ENCODE measurements at places on chromosomes 1 and 21.

- no peak for DNase-seq
These were observed 1.4 kb upstream of the MT1HL1 start for GRCh38 chr1:237005674-237006073.

DNA sequence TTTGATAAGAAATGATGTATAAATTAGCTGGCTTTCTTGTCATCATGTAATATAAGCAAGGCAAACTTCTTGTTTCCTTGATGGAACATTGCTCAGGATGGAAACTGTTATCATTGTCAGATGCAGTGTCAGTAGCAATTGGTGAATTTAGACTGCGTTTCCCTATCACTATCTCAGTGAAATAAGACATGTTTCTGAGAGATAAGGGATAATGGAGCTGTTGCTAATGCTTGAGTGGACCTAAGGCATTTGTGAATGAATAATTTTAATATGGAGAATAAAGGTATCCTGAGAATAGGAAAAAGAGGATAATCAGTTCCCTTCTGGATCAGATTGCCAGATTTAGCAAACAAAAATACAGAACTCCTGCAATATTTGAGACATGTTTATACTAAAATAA, 160.9 kb downstream of the HLX start:
- no peak for DNase-seq

DNA sequence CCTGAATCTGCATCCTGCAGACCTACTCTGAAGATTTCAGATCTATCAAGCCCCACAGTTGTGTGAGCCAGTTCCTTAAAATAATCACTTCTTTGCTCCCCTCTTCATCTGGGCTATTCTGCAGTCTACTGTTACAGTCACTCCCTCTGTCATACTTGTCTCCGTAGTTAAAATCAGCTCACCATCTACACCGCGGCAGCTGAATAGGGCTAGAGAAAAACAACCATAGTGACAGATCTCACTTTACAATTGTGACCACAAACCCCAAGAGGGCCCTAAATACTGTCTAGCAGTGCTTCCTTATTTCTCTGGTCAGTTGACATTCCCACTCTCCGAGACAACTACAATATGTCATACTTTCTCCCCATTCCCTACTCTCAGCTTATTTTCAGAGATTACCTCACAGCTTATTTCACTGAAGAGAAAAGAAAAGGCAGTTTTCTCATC, 12.9 kb downstream of the DESI2 start:
- no peak for DNase-seq

GRCh38 chr1:156213644-156213966, 798 bp downstream of the PMF1 start:
- no peak for DNase-seq

GRCh38 chr1:190579552-190580193, 102.0 kb upstream of the BRINP3 start:
- no peak for DNase-seq

GRCh38 chr21:24420689-24421088, 1186.6 kb downstream of the MRPL39 start:
- no peak for DNase-seq

DNA sequence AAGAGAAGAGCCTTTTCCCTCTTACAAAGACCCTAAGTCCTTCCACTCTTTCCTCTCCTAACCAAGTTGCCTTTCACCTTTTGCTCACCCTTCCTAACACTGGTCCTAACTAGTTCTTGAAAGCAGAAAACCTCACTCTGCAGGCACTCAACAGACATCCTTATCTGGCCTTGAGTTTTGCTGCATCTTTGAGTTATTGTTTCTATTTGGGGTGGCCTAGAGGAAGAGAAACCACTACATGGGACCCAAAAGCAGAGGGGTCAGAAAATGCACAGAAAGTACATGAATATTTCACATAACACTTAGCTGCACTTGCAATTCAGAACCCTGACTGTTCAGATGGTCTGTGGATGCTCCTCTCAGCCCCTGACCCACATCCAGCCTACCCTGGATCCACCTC, 178.3 kb upstream of the SYT6 start:
- no peak for DNase-seq

GRCh38 chr1:227893949-227894721, 53.6 kb downstream of the WNT9A start:
- DNase-seq, result no peak

- no peak for DNase-seq
These were observed 252.4 kb upstream of the DUSP10 start for GRCh38 chr1:221994274-221994698.

GRCh38 chr1:231986631-231987336, 360.2 kb downstream of the DISC1 start:
- DNase-seq, result no peak

DNA sequence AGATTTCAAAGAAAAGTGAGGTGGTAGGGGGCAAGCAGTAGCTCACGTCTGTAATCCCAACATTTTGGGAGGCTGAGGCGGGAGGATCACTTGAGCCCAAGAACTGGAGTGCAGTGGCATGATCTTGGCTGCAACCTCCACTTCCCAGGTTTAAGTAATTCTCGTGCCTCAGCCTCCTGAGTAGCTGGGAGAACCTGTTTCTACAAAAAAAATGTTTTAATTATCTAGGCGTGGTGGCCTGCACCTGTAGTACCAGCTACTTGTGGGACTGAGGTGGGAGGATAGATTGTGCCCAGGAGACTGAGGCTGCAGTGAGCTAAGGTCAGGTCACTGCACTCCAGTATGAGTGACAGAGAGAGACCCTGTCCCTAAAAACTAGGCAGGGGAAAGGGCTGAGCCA, 2.6 kb upstream of the TSPAN1 start:
- no peak for DNase-seq

DNA sequence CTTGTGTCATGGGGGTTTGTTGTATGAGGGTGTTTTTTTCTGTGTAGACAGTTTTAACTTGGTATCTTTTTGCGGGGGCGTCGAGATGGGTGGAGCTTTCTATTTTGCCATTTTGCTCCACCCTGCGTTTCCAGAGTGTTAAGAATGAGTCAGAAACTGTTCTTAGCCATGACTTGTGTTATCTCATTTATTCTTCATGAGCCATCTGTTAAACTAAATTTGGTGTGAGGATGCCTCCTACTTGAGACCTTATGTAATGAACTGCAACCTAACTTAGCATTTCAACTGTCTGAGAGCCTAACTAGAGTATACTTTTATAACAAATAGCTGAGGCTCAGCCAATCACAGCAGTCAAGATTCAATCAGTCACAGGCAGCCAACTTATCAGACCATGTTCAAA, 1873.5 kb downstream of the NCAM2 start:
- no peak for DNase-seq

GRCh38 chr21:45448810-45449657, 44.1 kb downstream of the COL18A1 start:
- DNase-seq, result no peak

DNA sequence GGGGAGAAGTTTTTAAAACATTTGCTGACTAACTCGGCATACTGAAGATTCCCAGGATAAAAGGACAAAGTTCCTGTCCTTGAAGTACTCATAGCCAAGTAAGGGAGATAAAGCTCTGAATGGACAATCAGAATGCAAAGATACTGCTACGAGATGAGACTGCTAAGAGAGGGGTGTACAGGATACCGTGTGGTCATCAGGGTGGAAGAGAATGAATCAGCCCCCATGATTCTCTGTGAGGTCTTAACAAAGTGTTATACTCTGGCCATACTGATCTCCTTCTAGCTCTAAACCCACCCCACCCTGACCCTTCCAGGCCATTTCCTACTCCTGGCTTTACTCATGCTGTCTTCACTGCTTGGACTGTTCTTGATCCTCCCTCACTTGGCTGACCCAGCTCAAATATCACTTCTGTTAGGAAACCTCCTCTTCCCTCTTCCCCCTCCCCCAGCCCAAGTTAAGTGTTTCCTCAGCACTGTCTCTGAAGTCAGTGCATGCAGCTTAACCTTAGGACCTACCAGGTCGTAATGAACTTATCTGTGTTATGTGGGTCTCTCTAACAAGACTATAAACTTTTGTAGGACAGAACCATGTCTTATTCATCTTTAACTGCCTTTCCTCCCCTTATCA, 15.8 kb upstream of the MAGOH start:
- no peak for DNase-seq

- DNase-seq, result no peak
These were observed 9.2 kb downstream of the DEGS1 start for GRCh38 chr1:224192082-224192788.

GRCh38 chr1:5691795-5692509, 300.3 kb downstream of the NPHP4 start:
- DNase-seq, result no peak

GRCh38 chr1:244271691-244272308, 179.9 kb downstream of the ADSS2 start:
- DNase-seq, result no peak

- DNase-seq, result no peak
These were observed 176.2 kb downstream of the ADGRL4 start for GRCh38 chr1:78830321-78830720.

DNA sequence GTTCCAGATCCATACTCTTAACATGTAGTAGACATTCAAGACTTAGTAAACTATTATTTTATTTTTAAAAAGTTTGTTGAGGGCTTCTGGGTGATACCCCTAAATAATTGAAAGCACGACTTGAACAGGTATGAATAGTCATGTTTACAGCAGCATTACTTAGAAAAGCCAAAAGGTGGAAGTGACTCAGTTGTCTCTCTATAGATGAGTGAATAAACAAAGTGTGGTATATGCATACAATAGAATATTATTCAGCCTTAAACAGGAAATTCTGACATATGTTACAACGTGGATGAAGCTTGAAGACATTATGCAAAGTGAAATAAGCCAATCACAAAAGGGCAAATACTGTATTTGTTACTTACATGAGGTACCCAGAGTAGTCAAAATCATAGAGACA, 26.5 kb downstream of the TSNAX start:
- no peak for DNase-seq

DNA sequence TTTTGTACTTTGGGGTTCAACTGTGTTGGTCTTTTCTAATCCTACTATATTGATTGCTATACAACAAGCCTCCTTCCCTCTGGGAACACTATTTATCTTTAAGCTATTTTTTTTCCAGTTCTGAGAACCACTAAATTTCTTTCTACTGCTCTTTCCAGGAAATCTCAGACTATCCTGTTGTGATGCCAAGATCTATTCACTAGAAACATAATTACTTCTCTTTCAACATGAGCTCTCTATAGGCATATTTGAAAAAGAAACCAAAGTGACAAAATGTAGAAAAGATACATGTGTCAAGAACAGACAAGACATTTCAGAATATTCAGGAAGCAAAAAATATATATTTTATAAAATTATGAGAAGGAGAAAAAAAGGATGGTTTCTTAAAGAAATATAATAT, 82.9 kb downstream of the SLC44A5 start:
- DNase-seq, result no peak

DNA sequence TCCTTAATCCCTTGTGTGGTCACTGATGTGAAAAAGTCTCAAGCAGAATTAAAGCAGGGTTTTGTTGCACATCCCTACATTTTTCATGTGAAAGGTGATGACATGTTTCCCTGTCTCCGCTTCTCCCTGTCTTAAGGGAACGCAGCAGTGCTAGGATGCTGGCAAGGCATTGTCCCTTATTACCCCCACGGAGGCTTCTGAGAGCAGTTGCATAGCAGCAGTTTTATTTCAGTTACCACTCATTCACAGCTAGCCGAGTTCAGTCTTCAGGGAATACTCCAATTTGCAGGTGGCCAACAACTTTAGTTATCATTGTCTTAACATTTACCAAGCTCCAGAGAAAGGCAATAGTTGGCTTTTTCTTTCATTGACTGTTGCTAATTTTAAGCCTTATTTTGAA, 89.1 kb downstream of the CLEC20A start:
- no peak for DNase-seq

DNA sequence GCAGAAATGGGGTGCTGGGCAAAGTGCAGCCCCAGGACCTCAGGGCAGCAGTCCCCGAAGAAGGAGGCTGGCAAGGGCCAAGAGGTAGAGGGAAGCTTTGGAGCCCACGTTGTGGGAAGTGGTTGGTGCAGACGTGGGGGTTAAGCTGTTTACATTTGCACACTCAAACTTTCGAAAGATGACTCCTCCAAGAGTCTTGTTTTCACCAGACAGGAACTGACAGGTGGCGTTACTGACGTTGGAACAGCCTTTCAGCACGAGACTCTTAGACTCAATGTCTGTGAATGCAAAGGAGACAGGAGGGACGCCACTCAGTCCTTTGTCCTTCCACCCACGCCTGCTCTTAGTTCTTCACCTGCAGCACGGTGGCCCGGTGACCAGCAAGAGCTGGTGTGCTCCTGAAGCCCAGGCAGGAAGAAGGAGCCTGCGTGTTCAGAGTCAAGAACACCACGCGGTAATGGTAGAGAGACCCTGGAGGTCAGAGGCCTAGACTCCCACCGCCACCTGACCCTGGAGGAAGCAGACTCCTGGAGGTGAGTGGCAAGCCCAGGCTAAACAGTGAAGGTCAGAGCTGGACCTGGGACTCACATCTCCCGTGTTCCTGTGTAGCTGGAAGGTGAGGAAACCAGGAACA, 15.9 kb downstream of the LYPD8 start:
- no peak for DNase-seq

GRCh38 chr1:159171254-159171687, at the start of gene CADM3:
TSS of gene CADM3 (plus strand) at chr1:159171615. CDS start at chr1:159171766, 151 bp downstream.
- DNase-seq, result no peak

DNA sequence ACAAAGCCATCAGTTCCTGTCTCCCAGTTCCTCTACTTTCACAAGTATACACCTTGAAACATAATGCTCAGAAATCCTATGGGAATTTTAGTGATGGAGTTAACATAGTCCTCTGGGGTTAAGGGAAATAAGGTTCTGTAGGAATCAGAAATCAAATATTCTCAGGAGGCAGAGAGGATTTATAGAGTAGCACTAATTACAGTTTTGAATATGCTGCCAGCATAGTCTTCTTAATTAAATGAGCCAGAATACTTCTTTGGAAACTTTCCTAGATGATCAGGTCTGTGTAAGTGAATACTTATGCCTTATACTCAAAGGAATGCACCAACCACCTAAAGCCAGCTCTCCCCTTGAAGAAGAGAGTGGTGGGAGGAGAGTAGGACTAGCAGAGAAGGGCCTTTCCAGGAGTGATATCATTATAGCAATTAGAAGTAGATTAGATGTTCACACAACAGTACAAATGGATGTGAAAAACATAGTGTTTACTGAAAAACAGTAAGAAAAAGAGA, 31.4 kb upstream of the DIRAS3 start:
- no peak for DNase-seq

GRCh38 chr21:33815143-33815707, 100.4 kb downstream of the ATP5PO start:
- no peak for DNase-seq

- DNase-seq, result no peak
These were observed 4.3 kb upstream of the MUTYH start for GRCh38 chr1:45344499-45344898.

GRCh38 chr1:40036574-40036973, 4.0 kb upstream of the CAP1 start:
- DNase-seq, result no peak

GRCh38 chr21:14547834-14548513, 1.9 kb upstream of the SAMSN1 start:
- no peak for DNase-seq

All from NCI-H774 (cell line).